ENCODE measurements at places on chromosomes 6 and 20.

- no peak for DNase-seq
Observed at GRCh38 chr6:89581689-89582088, 56.9 kb downstream of the LYRM2 start.

DNA sequence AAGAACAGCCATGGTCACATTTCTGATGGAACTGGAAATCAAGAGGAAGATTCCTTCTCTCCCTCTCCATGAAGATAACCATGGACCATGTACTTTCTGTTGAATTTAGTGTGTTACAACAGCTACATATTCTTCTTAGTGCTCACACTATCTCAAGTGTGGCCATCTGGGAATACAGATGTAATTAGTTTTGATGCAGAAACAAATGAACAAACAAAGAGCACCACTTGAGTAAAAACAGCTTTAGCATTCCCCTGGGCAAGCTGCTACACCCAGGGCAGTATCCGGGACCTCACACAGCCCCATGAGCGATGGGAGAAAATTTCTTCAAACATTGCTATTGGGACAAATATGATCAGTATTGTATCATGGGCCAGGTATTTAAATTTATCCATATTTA is 75.2 kb downstream of the RAMACL start:
- no peak for DNase-seq

DNA sequence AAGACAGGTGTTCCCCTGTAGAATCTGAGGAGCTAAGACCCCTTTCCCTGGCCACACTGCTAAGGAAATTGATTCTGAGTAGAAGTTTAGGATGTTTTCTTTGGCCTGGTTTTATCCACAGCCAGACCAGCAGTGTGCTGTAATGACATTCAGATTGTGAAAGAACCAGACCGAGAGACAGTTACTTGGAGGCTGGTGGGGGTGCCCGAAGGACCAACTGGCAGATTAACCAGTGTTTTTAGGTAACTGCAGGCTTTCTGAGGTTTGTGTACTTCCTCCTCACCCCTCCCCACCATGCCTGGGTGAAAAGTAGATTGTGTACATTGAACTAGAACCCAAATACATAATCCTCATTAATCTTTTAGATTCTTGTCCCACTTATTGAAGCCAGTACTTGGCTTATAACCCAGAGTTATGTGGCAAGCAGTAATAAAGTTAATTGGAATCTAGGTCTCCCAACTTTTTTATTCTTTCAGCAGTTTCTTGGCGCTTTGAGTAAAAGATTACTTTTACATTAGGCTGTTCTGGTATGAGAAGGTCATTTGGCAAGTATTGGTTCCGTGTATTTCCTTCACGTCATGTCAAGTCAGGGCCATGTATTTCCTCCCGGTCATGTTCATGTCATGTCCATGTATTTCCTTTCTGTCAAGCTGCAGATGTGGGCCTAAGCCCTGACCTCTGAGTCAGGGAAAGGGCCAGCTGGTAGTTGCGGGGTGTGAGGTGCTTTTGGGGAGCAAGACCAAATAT is 93.7 kb downstream of the TCP11 start:
- DNase-seq: no peak

DNA sequence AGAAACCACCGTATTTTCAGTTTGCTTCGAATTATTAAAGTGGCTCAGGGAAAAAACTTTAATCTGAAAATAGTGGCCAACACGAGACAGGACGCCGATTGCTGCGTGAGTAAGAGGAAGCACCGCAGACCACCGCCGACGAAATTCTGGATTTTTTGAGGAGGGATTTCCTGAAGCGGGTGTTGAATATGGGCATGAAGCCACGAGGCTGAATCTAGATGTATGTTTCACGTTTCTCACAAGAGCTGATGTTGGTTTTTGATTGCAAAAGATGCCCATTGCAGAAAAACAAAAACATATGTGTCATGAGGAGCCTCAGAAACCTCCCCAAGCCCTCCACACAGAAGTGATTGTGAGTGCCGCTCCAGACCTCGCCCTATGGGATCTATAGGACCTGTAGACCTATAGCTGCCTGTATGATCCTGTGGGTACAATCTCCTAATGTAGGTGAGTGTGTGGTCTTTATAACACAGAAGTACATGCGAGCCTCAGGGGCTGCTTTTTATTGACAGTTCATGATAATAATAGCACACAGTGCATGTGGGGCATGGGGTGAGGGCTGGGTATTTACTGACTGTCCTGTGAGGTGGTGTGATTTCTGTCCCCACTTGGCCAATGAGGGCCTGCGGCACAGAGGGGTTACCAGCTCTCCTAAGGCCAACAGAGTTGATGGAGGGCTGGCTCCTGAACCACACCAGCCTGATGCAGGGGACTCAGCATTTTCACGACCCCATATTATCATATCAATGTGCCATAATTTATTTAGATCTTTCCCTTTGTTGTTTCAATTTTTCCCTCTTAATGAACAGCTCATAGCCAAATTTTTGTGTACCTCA is 243.9 kb downstream of the DLL1 start:
- DNase-seq: no peak

GRCh38 chr6:167762259-167762962 is 64.3 kb upstream of the AFDN start:
- DNase-seq: no peak

- no peak for DNase-seq
Observed at GRCh38 chr20:16485401-16485800, 87.8 kb downstream of the KIF16B start.

DNA sequence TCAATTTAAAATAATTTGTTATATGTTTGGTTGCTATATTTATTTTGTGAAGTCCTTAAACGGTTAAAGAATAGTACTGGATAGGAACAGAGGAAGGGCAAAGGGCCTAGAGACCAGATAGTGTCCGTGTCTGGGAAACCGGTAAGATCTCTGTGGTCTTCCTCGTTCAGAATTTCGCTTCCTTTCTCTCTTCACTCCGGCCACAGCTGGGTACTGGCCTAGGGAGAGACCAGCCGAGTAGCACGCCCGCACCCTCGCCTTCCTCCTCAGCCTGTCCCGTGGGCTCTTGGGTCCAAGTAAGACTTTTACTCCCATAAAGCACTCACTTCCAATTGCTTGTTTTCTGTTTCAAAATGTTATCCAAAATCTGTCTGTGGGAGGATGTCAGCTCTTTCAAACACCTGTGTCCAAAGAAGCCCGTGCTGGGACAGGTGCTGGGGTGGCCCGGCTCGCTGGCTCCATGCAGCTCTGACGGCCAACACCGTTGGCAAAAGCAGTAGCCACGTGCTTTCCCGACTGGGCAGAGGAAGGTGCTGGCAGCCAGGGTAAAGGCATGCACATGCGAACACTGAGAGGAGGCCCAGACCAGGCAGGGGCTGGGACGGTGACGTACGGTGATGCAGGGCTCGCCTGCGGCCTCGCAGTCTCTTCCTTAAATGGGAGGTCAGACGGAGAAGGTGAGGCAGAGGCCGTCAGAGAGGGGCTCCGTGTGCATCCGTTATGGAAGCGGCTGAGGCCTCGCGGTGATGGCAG is 112.2 kb downstream of the IRF4 start:
- DNase-seq: no peak

- DNase-seq: no peak
Observed at GRCh38 chr6:15441981-15442380, 196.1 kb downstream of the JARID2 start.

GRCh38 chr6:39224523-39225182 is 4.6 kb downstream of the KCNK5 start:
- no peak for DNase-seq

DNA sequence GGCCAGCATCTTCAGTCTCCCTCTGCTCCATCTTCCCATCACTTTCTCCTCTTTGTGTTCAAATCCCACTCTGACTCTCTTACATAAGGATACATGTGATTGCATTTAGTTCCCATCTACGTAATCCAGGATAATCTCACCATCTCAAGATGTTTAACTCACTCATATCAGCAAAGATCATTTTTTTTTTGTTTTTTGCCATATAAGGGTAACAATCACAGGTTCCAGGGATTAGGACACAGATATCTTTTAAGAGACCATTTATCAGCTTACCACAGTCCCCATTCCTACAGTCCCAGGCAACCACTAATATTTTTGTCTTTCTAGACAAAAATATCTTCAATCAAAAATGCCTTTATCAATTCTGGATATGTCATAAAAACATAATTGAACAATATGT is 3.2 kb upstream of the TREML2 start:
- DNase-seq: no peak

DNA sequence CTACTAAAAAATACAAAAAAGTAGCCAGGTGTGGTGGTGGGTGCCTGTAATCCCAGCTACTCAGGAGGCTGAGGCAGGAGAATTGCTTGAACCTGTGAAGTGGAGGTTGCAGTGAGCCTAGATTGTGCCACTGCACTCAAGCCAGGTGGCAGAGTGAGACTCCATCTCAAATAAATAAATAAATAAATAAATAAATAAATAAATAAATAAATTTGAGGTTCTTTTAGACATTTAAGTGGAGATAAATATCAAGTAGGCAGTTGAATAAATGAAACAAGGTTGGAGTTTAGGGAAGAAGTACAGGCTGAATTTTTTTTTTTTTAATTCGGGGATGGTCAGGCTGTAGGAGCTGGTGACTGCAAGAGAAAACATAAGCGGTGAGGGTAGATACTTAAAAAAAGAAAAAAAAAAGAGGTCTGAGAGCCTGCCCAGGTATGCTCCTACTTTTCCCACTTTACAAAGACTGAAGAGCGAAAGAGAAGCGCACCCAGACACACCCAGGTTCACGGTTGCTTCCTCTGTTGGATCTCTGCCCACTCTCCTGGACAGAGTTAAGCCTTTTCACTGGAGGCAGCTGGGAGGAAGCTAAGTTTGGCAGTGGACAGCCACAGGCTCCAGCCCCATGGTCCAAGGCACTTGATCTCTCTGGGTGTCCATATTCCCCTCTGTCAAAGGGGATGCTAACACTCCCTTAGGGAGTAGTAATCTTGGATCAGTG is 100.9 kb upstream of the PRDM1 start:
- DNase-seq: no peak

- DNase-seq: no peak
Observed at GRCh38 chr6:1869308-1869707, 259.6 kb downstream of the FOXC1 start.
